Stimulated activated CD4-positive, alpha-beta T cell treated with anti-CD3 and anti-CD28 coated beads, Interleukin-12 subunit alpha, Interleukin-12 subunit beta, amount 100 ng/mL, for 4 hours (primary cell): ENCODE measurements at places on chromosomes 3 and 15.

GRCh38 chr15:42808913-42809312, 72.0 kb upstream of the CDAN1 start:
- DNase-seq, result no peak

DNA sequence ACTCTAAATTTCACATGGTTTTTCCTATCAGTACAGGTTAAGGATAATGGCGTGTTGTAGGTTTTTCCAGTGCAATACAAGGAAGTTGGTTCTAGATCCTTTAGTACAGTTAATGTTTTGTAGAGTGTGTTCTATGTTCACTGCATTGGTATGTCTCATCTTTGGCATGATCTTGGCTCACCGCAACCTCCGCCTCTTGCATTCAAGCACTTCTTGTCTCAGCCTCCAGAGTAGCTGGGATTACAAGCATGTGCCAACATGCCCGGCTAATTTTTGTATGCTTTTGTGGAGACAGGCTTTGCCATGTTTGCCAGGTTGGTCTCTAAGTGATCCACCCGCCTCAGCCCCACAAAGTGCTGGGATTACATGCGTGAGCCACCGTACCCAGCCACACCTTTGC, 30.4 kb downstream of the SNRPN start:
- no peak for DNase-seq

DNA sequence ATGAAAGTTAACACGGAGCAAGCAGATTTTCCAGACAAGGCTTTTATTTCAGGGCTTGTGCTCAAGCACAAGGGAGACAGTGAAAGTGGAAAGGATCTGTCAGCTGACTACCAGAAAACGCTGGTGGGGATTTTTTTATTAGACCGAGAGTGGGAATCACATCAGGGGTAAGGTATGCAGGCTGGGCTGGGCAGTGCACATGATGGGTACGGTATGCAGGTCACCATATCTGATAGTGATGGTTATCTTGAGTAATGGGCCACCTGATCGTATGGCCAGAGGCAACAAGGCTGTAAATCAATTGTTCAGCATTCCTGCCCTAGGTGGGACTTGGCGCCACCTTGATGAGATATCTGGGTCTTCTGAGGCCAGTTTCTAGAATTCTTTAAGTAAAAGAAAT, 36.9 kb upstream of the PIAS1 start:
- DNase-seq, result no peak

GRCh38 chr15:95132774-95133173, 901.4 kb downstream of the MCTP2 start:
- no peak for DNase-seq
